Spinal cord (tissue), 10 donors: ENCODE measurements at places on chromosomes 2 and 18.

GRCh38 chr2:63870679-63871078, 29.0 kb downstream of the UGP2 start:
- no peak for DNase-seq

DNA sequence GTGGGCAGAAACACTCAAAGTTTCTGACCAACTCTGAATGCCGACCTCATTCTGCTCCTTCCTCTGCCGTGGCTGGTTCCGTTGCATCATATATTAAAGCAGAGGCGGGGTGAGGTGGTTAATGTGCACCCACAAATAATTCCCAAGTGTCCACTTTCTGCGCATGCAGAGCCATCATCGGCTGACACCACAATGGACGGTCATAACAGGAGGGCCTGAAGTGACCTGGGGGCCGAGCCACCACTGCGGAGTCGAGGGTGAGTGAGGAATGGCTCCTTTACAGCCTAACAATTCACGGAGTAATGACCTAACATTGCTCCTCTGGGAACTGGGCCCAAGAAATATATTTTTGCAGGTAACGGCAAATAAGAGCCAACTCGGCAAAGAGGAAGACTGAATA, 32.9 kb upstream of the GLI2 start:
- no peak for DNase-seq

- DNase-seq, result no peak
Observed at GRCh38 chr2:104939570-104940217, 85.8 kb downstream of the POU3F3 start.

- DNase-seq, result no peak
Observed at GRCh38 chr2:109689973-109690372, 75.8 kb downstream of the SOWAHC start.

- DNase-seq, result no peak
Observed at GRCh38 chr2:45415534-45416123, 195.4 kb downstream of the SRBD1 start.

DNA sequence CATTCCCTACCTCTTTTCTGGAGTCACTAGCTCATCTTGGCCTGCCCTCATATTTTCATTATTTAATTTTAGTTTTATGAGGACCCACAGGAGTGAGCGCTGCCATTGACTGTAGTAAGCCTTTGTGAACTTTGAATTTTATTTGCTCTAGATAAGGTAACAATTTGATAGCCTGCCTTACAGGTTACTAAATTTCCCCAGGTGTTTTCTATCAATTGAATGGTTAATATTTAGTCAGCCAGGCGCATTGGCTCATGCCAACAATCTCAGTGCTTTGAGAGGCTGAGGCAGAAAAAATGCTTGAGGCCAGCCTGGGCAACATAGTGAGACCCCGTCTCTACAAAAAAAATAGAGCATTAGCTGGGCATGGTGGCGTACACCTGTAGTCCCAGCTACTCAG, 50.2 kb downstream of the DAW1 start:
- DNase-seq, result no peak

DNA sequence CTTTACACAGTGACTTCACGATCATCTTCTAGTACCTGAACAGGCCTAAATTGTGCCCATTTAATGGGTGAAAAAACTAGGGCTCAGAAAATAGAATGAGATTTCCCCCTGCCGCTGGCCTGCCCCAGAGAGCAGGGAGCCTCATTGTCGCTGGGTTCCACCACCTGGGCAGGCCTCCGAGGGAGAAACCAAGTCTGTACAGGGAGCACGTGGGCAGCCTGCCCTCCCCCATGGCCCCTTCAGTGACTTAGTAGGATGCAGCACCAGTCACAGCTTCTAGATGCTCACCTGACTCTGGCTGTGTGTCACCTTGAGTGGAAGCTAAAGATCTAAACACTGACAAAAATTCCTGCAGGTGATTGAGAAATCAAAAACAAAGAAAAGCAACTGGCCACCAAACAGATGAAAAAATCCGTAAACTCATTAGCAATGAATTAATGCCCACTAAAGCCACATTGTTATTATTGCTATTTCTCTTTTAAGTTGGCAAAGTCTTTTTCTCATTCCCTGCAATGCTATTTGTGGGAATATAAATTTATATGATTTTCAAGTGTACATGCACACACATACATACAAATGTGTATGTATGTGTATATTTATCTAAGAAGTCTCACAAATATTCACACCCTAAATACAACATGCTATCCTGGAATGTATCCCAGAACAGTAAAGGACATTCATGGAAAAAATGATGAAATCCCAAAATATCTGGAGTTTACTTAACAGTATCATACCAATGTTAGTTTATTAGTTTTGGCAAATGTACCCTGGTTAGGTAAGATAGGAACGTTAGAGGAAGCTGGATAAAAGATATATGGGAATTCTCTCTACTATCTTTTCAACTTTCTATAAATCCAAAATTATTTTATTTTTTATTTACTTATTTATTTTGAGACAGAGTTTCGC, 18.7 kb upstream of the ASPRV1 start:
- no peak for DNase-seq

DNA sequence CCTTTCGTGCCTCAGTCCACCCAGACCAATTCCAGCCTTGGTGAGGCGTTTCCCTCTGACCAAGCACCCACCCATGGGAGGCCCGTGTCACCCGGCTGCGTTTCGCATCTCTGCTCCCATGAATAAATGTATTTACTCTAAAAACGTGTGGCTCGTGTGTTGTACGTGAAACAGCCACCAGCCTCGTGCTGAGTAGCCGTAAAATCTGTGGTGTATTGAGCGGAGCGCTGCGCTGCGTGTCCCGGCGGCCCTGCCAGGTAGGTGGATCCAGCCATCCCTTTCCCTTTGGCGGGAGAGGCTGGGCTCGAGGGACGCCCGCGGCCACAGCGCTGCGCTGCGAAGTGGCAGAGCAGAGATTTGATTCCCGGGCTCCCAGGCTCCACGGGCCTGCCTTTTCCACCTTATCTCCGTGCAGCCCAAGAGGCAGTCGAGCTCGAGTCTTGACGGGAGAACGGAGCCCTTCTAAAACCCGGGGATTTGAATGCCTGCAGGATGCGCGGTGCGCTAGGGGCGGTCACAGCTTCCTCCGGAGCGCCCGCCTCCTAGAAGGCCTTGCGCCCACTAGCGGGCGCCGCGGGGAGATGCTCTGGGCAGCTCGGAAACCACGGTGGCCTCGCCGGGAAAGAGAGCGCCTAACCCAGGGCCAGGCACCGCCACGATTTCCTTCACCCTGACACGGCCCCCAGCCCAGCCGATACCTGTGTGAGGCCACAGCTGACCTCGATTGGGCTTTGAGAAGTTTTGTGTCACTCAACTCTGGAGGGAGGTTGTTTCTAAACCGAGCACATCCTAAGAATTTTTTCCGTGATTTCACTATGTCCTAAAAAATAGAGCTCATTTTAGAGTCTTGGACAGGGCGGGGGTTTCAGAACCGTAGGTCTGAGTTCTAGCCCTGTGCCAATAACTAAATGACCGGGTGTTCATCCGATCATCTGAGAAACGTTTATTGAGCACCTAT, 3.9 kb upstream of the PSMD1 start:
- no peak for DNase-seq

DNA sequence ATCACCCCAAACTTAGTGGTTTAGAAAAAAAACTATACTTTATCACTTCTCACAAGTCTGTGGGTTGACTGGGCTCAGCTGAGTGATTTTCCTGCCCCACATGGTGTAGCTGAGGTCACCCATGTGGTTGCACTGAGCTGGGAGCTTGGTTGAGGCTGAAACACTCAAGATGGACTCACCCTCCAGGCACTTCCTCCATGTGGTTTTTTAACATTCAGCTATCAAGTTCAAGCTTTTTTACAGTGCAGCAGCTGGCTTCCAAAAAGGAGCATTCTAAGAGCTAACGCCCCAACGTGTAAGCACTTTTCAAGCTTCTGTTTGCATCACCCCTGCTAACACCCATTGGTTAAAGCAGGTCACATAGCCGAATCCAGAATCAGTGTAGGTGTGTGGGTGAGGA, 105.9 kb upstream of the CREB1 start:
- DNase-seq, result no peak

DNA sequence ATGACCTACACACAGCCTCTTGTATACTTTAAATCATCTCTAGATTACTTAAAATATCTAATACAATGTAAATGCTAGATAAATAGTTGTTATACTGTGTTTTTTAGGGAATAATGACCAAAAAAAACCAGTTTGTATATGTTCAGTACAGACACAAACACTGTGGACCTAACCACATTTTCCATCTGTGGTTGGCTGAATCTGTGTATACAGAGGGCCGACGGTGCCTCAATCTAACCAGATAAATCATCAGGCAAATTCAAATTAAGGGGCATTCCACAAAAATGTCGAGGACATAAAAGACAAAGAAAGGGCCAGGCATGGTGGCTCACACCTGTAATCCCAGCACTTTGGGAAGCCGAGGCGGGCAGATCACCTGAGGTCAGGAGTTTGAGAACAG, 14.1 kb downstream of the MGAT4A start:
- no peak for DNase-seq

- DNase-seq, result no peak
Observed at GRCh38 chr2:36770542-36771287, 74.2 kb downstream of the VIT start.

DNA sequence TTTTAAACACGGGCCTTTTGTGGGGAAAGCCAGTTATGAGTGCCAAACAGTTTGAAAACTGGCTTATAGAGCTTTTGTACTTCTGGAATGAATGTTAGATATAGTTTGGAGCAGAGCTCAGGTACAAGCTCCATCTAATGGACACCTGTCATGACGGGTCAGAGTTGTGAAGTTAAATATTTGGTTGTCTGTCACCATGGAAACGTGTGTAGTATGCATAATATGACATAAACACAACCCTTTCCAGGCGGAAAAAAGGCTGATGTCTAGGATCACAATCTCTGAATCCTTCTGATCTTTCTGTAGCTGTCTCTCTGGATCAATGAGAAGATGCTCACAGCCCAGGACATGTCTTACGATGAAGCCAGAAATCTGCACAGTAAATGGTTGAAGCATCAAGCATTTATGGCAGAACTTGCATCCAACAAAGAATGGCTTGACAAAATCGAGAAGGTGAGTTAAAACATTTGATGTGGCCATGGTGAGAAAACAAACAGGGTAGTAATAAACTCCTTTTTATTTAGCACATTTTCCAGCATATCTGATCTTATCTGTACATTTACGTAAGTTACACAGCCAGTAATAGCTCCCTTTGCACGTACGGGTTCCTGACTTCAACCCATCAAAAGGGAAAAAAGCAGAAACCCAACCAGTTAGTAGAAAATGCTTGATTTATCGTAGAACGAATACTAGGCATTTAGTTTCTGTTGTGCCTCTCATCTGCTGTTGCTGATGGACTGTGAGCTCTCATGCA, 80.6 kb upstream of the EML6 start:
- no peak for DNase-seq

DNA sequence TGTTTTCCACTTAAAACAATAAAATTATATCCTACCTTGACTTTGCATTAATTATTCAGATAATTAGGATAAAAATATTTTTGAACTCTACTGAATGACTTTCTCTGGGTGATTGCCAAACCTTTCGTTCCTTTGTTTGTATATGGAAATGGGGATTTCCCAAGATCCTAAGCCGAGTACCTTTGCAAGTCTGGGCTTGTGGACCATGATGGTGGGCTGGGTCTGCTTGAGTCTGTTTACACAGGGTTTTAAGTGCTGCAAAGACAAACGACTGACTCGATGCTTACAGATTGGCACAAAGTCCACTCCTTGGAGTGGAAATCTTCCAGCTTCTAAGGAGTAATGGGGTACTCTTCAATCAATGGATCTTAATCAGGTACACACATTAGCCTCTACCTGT, 659.5 kb downstream of the TSN start:
- no peak for DNase-seq

GRCh38 chr18:9974279-9974915, 60.6 kb downstream of the VAPA start:
- no peak for DNase-seq

GRCh38 chr2:95032868-95033603, 7.5 kb downstream of the MAL start:
- no peak for DNase-seq

DNA sequence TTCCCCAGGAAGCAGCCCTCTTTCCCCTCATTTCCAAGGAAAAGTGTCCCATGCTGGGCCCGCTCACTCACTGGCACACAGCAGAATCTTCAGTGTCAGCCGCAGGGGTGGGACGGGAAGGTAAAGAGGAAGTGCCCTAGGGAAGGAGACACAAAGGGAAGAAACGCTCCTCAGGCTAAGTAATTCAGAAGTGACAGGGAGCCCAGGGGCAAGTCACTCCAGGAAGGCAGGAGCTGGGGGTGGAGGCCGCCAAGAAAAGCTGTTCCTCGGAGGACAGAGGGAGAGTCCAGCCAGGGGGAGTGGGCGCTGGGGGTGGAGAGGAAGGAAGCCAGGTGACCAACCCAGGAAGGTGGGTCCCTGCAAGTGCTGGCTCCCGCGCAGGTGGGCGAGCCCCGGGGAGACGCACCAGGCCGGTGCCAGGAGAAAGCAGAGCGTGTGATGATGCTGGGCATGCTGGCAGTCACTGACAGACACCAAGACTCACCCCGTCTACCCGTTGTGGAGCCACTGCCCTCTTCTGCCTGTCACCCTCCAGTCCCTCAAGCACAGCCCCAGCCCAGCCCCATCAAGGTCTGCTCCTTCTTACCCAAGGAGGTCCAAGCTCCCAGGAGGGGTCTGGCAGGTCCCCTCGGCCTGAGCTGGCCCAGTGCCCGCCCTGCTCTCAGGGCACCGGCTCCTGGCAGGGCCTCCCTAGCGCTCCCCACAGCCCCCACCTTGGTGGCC, 21.7 kb downstream of the HDAC4 start:
- no peak for DNase-seq

GRCh38 chr2:43450617-43451016, 145.2 kb downstream of the THADA start:
- DNase-seq, result no peak

DNA sequence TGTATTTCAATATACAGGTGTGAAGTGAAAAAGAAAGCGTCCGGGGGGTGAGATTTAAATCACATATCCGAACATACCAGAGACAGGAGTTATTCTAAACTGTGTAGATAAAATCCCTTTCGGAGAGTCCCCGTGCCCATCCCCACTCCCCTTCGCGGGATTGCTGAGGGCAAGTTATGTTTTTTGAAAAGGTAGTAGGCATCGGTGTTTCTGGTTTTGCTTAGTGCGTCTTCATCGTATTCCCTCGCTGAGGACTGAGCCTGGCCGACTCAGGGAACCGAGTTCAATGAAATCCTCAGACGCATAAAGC, 583.4 kb downstream of the ZEB2 start:
- DNase-seq, result peak; percentile 54

- no peak for DNase-seq
Observed at GRCh38 chr18:46113751-46114150, 9.6 kb downstream of the HAUS1 start.

GRCh38 chr2:236875906-236876505, 209.7 kb upstream of the COPS8 start:
- no peak for DNase-seq
